ENCODE measurements at places on chromosomes 2 and 18. TPM values are rescaled to one million over a fixed set of nuclear protein-coding genes. Genes with fewer than 3 reads are reported as not detected.

GRCh38 chr2:36497570-36498163 is 100.3 kb downstream of the FEZ2 start:
- DNase-seq = no peak

Gene NCKAP5
- 6.3 TPM for polyA plus RNA-seq

GRCh38 chr2:181465676-181466375 is 8.6 kb downstream of the ITGA4 start:
- no peak for DNase-seq

DNA sequence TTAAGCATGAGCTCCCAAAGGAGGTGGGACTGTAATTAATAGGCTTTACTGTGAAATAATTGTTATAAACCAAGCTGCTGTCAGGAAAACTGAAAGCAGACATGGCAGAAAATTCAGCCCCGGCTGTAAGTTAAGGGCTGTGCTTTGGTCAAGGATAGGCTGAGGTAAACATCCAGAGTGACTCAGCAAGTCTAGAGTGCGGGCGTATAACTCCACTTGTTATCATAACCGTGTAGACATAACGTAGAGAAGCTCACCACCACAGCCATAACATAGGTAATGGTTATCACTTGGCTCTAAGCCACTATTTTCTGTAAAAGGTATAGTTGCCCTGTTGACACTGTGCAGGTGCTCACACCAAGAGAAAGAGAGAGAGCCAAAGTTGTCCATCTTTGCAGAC is 316.8 kb downstream of the DCDC2C start:
- DNase-seq = no peak

Gene CROCC2
- 0.06 TPM for polyA plus RNA-seq

DNA sequence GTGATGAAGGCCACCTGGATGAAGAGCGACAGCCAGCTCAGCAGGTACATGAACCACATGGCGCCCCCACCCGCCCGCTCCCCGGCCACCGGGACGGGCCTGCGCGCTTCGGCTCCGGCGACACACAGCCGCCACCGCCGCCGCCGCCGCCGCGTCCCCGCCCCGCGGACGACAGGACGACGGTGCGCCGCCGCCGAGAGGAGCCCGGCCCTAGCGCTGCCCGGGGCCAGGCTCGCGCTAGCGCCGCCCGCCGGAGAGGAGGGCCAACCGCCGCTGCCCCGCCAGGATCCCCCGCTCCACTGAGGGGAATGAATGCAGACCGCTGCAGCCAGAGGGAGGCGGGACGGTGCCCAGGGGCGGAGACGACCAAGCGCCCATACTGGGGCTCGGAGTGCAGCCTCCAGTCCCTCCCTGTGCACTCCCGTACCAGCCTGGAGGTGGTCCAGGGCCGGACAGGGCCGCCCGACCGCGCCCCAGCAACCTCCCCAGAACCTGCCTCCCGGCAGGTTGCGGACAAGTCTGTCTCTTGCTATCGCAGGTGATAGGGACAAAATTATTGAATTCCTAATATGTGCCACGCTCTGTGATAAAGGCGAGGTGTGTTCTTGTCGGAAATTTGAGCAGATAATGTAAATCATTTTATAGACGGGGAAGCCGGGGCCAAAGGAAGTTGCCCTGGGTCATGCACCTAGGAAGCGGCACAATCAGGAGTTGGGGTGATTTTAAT is at the start of gene TEX261:
Gene TEX261 (minus strand): TSS at position 175 of the 727 bp plus-strand sequence. CDS start 116 bp downstream, at position 59.
- DNase-seq = peak; percentile 89

DNA sequence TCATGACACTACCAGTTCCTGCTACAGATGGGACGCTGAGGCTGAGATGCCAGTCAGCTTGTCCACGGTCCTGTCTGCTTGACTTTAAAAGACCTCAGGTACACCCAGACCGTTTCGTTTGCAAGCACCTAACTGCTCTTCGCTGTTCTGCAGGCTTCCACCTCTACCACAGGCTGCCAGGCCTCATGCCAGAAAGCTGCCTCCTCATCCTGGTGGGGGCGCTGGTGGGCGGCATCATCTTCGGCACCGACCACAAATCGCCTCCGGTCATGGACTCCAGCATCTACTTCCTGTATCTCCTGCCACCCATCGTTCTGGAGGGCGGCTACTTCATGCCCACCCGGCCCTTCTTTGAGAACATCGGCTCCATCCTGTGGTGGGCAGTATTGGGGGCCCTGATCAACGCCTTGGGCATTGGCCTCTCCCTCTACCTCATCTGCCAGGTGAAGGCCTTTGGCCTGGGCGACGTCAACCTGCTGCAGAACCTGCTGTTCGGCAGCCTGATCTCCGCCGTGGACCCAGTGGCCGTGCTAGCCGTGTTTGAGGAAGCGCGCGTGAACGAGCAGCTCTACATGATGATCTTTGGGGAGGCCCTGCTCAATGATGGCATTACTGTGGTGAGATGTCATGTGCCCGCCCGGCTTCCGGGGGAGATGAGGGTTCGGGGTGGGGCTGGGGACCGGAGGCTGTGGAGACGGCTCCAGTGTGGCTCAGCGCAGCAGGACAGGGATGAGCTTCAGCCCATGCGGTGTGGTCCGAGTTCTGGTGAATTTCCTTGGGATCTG is 5.9 kb downstream of the SLC9A4 start:
- no peak for DNase-seq

DNA sequence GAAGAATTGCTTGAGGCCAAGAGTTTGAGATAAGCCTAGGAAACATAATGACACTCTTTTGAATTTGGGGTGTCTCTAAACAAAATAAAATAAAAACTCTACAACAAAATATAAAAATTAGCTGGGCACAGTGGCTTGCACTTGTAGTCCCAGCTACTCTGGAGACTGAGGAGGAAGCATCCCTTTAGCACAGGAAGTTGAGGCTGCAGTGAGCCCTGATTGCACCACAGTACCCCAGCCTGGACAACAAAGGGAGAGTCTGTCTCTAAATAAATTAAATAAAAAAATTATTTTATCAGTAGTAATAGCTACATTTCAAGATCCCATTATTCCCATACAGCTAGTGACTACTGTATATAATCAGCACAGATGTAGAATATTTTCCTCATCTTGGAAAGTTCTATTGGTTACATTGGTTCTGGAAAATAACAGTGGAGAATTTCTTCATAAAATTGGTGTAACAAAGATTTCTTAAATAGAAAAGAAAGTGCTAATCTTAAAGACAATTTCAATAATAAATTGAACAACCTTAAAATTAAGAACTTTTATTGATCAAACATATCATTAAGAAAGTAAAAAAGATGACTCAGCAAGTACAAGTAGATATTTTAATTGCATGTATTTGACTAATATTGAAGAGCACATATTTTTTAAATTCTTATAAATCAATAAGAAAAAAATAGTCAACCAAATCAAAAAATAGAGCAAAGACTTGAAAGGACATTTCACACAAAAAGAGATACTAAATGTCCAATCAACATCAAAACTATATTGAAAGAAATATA is 90.4 kb upstream of the KYNU start:
- DNase-seq = no peak

Gene MYO7B
- polyA plus RNA-seq = 32.4 TPM

DNA sequence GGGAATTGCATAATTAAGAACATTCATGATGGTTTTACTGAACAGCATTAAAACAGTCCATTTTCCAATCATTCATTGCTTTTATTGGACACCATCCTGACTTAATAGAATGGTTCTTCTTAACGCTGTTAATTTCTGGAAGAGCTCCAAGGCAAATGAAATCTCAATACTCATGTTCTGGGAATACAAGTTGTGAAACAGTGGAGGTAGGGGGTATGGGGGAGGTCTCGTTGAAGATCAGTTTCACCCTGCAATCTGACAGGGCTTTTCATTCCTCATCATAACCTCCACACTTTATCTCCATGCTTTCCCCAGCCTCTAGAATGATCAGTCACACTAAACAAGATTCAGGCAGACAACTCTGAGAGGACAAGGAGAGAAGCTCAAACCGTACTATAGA is 113.6 kb downstream of the ETAA1 start:
- no peak for DNase-seq

- DNase-seq = no peak
Observed at GRCh38 chr18:7908681-7909299, 341.7 kb downstream of the PTPRM start.

Gene PAX8
- 298 TPM for polyA plus RNA-seq

Gene TMEM169
- 12.8 TPM for polyA plus RNA-seq

Gene FAM110C
- 12.1 TPM for polyA plus RNA-seq

Gene CHST9
- 3.7 TPM for polyA plus RNA-seq

GRCh38 chr2:188293601-188294351 is 2.1 kb downstream of the GULP1 start:
- DNase-seq = peak; percentile 70

Gene KLF11
- polyA plus RNA-seq = 24.6 TPM

Gene IER3IP1
- polyA plus RNA-seq = 33.6 TPM

Gene C2orf15
- polyA plus RNA-seq = 13.1 TPM

Gene RNF125
- polyA plus RNA-seq = 2.1 TPM

Gene PJVK
- 17.4 TPM for polyA plus RNA-seq

Gene CCDC121
- 11.4 TPM for polyA plus RNA-seq

Gene CFC1
- not detected for polyA plus RNA-seq

DNA sequence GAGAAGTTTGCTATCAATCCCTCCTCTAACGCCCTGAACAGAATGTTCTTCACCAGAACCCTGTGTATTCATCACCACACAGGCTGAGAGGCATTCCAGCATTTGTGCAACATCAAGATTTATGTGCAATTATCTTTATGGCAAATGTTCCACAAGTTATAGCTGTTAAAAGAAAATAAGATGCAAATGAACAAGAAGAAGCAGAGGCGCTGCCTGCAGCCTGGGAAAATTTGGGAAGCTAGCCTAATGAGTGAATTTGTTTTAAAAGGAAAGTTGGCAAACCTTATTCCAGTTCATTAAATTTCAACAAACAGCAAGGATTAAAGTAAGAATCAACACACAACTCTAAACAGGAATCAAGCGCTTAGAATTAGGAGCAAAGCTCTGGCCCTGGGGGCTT is 5.3 kb downstream of the TPO start:
- no peak for DNase-seq

- no peak for DNase-seq
Observed at GRCh38 chr2:233358335-233358734, 4.0 kb downstream of the DGKD start.

Gene STPG4
- polyA plus RNA-seq = 0.14 TPM

DNA sequence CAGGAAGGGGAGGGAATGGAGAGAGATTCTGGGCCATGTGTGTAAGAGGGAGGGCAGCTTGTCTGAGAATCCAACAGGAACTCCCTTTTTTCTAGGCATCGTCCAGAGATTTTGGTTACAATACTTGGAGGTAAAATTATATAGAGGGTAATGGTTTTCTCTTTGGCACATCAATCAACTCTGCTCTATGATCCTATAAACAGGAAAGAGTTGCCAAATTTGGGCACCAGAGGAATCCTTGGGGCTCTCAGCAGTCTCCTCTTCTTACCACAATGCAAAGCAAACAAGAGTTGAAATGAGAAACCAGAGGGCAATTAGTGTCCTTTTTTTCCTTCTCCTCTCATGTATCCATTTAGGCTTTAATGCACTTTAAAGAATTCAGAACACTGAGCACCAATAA is 243.4 kb downstream of the SLC8A1 start:
- no peak for DNase-seq

Gene CCNT2
- 69.4 TPM for polyA plus RNA-seq

Gene SERPINB3
- not detected for polyA plus RNA-seq

GRCh38 chr2:50143822-50144575 is 887.9 kb downstream of the NRXN1 start:
- peak; percentile 55 for DNase-seq

Gene ANKRD62
- not detected for polyA plus RNA-seq

DNA sequence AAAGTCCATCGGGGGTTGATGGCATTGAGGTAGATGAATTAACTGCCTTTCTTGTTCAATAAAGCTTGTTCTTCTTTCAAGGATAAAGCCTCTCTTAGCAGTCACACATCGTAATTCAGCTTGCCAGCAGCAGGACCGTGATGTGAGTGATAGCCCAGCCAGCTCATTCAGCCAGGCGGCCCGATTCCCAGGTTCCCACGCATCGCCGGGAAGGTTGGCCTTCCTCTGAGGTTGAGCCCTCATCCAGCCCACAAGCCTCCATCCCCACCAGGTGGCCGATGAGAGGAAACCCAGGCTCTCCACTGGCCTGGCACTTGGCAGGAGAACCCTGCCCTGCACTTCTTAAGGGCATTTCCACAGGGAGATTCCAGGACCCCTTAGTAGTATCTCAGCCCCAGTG is 4.7 kb downstream of the AGAP1 start:
- DNase-seq = no peak

DNA sequence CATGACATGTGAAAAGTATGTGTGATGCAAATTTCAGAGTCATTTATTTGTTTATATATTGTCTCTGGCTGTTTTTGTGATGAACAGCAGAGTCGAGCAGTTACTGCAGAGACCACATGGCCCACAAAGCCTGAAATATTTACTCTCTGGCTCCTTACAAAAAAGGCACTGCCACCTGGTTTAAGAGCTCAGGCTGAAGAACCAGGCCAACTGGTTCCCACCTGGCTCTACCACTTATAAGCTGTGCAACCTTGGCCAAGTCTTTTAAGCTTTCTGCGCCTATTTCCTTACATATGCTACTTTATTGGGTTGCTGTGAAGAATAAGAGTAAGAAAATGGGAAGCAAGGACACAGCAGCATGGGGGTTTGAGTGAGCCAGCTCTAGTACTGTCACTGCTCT is 207.6 kb downstream of the L3MBTL4 start:
- no peak for DNase-seq

DNA sequence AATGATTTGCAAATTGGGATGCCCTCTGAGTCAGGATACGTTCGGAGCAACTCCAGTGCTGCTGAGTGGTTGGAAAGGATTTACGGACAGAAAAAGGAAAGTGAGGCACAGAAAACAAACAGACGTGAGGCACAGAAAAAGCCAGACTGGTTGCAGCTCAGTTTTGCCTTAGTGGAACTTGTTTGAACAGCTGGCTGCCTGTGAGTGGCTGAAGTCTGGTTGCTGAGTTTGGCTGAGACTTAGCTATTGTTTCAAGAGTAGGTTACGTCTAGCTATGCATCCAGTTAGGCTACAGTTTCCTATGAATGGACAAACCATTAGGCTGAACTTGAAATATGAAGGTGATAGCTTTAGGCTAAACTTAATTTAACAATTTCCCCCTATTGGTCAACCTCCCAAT is 256.6 kb downstream of the VAPA start:
- no peak for DNase-seq

- DNase-seq = no peak
Observed at GRCh38 chr2:31255911-31256571, 22.1 kb downstream of the EHD3 start.

GRCh38 chr2:81445176-81445575 is 1140.6 kb upstream of the LRRTM1 start:
- DNase-seq = no peak

GRCh38 chr2:236642125-236642524 is 72.5 kb downstream of the ACKR3 start:
- no peak for DNase-seq

GRCh38 chr2:109370399-109371035 is 241.5 kb downstream of the SH3RF3 start:
- no peak for DNase-seq

Gene LYG2
- polyA plus RNA-seq = 0.17 TPM

- DNase-seq = no peak
Observed at GRCh38 chr2:134372611-134373131, 118.8 kb downstream of the MGAT5 start.

GRCh38 chr2:183063083-183063482 is 15.5 kb upstream of the DUSP19 start:
- no peak for DNase-seq

Measured in renal pelvis (tissue), 12 donors.